ENCODE measurements at places on chromosomes 4 and X.

- DNase-seq = no peak
Observed at GRCh38 chr4:41432881-41433280, 105.1 kb upstream of the LIMCH1 start.

DNA sequence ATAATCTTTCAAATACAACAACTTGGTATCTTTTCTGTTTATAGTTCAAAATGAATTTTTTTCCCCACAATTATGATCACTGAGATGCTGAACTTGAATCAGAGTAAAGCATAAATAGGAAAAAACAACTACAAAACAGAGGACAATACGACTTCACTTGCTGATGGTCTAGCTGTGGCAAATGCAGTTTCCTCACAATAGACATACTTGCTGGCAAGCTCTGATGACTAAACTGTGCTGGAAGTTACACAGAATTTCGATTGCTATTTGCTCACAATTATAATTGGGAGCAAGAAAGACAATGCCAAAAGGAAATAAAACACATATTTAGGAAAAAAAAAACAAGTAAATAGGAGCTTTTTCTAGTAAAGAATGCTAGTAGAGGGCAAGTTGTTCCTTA is 14.7 kb downstream of the VEGFC start:
- no peak for DNase-seq

- no peak for DNase-seq
Observed at GRCh38 chrX:19840899-19841648, 46.3 kb downstream of the SH3KBP1 start.

DNA sequence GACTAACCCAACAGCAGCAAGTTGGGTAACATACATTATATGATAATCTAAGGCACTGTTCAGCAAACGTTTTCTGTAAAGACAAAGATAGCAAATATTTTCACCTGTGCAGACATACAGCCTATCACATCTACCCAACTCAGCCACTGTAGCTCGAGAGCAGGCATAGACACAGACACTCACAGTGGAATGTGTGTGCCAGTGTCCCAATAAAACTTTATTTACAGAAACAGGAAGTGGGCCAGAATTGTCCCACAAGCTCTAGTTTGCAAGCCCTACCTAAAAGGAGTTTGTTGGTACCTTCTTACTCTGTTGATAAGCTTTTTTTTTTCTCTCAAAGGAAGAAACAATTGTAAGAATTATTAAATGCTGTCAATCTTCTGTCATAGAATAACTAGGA is 11.9 kb upstream of the FAM9A start:
- DNase-seq = no peak

- no peak for DNase-seq
Observed at GRCh38 chrX:15158736-15159406, 111.0 kb downstream of the ASB9 start.

- no peak for DNase-seq
Observed at GRCh38 chr4:159206427-159206871, 103.6 kb downstream of the RAPGEF2 start.

DNA sequence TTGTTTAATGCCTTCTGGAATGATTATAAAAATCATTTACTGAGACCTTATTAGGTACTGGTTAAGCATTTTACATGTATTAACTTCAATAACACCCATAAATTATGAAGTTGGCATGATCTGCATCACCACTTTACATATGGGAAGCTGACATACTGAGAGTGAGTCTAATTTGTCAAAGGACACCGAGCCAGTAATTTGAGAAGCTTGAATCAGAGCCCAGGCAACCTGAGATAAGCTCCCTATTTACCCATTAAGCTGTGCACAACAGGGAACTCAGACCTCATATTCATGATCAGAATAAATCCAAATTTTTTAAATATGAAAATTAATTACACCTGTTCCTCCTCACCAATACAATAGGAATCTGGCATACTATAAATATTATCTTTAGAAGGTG is 247.9 kb upstream of the EPHA5 start:
- DNase-seq = no peak

GRCh38 chr4:181956512-181956911 is 286.7 kb upstream of the TENM3 start:
- DNase-seq = no peak

DNA sequence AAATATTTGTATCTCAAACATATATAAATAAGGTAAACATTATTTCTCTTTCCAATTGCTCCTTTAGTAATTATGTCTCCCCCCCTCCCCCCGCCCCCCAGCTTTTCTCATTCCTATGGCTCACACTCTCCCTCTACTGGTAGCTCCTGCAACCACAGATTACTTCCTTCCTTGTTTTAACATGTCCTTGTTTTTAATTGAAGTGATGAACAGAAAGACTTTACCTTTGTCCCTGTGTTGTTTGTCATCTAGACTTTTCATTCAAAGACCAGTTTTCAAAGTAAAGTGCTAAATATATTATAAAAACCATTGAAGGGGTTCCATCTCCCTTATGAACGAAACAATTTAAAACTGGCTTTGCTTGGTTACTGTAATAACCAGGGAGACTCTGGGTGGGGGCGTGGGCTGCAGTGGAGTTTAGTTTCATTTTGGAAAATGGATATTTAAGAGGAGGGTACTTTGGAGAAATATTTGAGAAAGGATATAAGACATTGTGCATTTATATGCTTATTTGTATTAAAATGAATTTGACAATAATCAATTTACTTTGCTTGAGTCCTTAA is 352.9 kb downstream of the RAPGEF2 start:
- DNase-seq = no peak

GRCh38 chrX:47446431-47446830 is 36.6 kb downstream of the ZNF41 start:
- no peak for DNase-seq

- DNase-seq = no peak
Observed at GRCh38 chrX:41472231-41472815, 25.2 kb downstream of the NYX start.

DNA sequence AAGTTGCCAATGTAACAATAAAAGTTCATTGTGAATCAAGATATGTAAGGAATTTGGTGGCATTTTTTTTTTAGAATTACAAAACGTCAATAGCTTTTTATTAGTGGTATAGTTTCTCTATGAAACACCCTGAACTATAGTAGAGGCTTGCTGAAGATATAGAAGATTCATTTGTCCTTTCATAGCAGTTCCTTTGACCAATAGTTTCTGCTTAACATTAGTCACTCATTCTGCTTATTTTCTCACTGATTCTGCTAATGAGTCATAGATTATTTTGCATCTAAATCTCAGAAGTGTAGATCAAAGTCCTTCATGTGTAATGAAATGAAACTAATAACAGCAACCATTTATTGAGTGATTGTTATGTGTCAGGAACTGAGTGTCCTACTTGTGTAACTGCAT is 205.0 kb upstream of the TET2 start:
- no peak for DNase-seq

GRCh38 chr4:24763631-24764297 is 31.6 kb upstream of the SOD3 start:
- no peak for DNase-seq

GRCh38 chrX:118353081-118353850 is 7.4 kb downstream of the WDR44 start:
- DNase-seq = no peak

GRCh38 chr4:82745173-82745842 is 53.3 kb downstream of the SCD5 start:
- no peak for DNase-seq

- no peak for DNase-seq
Observed at GRCh38 chrX:650324-650723, 19.7 kb downstream of the SHOX start.

DNA sequence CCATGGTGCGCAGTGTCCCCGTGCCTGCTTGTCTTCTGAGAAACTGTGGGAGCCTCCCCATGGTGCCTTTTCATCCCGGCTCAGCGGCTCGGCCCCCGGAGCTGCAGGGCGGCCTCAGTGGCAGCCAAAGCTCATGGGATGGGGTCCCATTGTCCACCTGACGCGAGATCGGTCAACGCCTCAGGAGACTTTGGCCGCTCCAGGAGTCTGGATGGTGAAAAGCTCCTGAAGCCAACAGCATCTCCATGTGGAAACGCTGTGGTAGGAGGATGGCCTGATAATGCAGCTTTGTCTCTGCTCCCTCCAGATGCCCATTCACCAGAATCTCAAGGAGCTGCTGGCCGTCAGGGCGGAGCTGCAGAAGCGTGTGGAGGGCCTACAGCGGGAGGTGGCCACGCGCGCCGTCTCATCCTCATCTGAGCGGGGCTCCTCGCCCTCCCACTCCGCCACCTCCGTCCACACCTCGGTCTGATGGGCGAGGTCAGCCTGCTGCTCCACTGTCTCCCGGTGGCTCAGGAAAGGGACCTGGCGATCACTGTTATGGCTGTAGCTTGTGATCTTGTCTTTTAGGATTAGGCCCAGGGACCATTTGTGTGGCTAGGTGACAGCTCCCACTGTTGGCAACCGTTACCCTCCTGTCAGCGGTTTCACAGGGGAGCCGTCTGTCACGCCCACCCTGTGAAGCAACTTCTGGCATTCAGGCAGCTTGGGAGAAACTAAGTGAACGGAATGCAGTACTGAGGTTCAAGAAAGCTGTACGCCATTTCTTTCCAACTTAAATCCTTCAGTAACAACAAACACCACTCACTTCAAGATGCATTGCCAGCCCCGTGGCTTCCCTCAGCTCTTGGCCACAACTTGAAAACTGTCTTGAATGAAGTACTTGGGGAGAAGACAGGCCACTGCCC is 69.3 kb downstream of the MTMR1 start:
- no peak for DNase-seq

DNA sequence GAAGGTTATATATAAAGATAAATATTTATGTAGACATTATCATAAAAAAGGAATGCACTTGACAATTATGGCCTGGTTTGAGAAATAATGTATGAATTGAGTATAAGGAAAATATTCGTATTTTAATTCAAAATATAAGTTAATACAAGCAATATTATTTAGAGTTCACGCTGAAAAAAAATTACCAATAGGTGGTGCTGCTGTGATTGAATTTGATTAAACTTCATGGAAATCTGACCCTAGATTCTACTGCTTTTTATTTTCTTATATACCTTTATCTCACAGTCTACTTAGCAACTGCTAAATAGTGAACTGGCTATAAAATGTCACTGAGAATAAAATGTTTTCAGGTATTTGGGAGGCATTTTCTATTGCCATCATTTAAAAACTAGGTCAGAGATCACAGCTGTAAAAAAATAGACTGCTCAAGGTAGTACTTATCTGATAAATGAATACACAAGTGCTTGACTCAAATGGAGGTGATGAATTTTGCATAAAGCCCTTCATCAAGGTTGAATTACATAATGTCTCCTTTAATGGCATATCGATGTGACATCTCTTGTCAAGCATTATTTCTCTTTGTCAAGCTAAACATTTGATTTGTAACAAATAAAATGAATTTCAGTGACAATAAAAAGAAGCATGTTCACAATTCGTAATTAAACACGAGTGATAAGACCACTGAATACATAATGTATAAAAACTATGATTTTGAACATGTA is 1638.8 kb upstream of the PCDH7 start:
- DNase-seq = no peak

- DNase-seq = no peak
Observed at GRCh38 chrX:13162772-13163410, 118.5 kb upstream of the FAM9C start.

GRCh38 chrX:137926090-137926489 is 360.2 kb downstream of the ZIC3 start:
- no peak for DNase-seq

GRCh38 chrX:72029483-72030411 is 102.0 kb downstream of the RTL5 start:
- DNase-seq = no peak

GRCh38 chr4:86894455-86894854 is 2.2 kb upstream of the C4orf36 start:
- no peak for DNase-seq

DNA sequence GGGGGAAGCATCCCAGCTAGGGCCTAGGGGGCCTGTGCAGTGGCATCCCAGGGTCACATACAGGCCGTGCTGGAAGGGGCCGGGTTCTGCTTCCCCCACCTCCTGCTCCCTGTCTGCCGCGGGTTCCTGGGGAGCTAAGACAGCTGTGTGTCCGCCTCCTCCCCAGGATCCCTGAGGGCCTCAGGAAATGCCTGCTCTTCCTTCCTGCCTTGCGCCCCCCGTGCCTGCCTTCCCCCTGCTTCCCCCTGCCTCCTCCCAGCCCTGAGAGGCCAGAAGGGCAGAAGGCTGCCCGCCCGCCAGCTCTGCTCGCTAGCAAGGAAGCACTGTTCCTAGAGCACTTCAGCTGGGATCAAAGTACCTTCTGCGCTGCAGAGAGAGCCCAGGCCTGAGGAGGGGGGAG is 2.9 kb upstream of the BGN start:
- no peak for DNase-seq

DNA sequence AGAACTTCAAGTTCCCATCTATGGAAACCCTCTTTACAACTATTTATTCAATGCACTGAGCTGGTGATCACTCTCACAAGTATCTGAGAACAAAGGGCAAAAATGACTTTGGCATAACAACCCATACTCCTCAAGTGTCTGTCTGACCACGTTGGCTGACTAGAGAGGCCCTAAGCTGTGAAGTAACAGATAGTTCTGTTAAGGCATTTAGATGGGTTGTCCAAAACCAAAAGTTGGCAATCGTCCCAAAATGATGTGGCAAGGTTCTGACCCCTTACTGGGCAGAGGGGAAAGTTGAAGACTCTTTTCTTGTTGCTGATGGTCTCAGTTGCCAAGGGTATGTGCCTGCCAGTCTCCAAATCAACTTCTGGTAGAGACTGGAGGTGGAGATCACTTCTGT is 524.8 kb downstream of the PPARGC1A start:
- no peak for DNase-seq

- DNase-seq = no peak
Observed at GRCh38 chr4:14925471-14925870, 76.8 kb upstream of the CPEB2 start.

DNA sequence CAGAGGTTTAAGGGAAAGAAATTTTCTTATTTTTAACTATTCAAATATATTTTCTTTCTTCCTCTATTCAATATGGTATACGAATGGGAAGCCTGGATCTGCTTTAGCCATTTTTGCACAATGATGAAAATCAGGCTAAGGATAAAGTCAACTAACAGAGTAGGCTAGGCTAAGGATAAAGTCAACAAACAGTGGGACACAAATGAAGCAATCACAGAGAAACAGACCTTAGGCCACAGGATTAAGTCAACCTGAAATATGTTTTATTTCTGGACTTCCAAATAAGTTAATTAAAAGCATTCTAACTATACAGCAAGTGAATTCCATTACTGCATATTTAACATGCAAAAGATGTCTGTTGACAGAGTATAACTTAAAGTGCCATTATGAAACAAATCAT is 17.0 kb downstream of the DYNLT3 start:
- no peak for DNase-seq

- no peak for DNase-seq
Observed at GRCh38 chrX:95332530-95332929, 1352.1 kb upstream of the DIAPH2 start.

- DNase-seq = no peak
Observed at GRCh38 chr4:30828264-30828926, 108.2 kb downstream of the PCDH7 start.

GRCh38 chr4:3186609-3187008 is 62.4 kb upstream of the MSANTD1 start:
- no peak for DNase-seq

GRCh38 chr4:30436394-30436793 is 283.8 kb upstream of the PCDH7 start:
- no peak for DNase-seq

GRCh38 chr4:37430718-37431416 is 186.3 kb downstream of the NWD2 start:
- DNase-seq = no peak

- no peak for DNase-seq
Observed at GRCh38 chr4:18937746-18938145, 916.2 kb upstream of the LCORL start.

Measured in substantia nigra (tissue), 51 donors.